ENCODE measurements at places on chromosomes 4 and X.

DNA sequence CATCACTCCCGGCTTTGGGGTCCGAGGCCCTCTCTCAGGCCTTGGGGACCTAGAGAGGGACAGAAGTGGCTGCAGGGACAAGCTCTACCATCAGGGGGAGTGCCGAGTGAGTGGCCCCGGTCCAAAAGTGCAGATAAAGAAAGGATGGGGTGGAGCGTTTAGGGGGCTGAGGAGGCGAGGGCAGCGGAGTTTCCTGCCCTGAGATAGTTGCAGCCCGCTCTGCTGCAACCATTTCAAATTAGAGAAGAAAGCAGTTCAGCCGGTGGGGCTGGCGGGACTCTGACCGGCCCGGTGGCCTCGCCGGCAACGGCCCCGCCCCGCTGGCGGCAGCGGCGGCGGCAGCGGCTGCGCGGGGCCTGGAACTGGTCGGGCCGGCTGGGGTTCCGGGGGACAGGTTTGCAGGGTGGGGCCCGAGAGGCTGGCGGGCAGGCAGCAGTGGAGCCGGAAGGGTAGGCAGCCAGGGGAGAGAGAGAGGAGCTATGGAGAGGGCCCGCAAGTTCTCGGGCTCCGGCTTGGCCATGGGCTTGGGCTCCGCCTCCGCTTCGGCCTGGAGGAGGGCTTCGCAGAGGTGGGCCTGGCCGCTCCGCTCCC lies 7.6 kb downstream of the DLG3 start:
- peak; percentile 36 for DNase-seq

- DNase-seq: peak; percentile 84
Observed at GRCh38 chr4:80266253-80266901, at the start of gene FGF5. Gene FGF5 (plus strand): TSS chr4:80266664. CDS start chr4:80266825, 161 bp downstream.

DNA sequence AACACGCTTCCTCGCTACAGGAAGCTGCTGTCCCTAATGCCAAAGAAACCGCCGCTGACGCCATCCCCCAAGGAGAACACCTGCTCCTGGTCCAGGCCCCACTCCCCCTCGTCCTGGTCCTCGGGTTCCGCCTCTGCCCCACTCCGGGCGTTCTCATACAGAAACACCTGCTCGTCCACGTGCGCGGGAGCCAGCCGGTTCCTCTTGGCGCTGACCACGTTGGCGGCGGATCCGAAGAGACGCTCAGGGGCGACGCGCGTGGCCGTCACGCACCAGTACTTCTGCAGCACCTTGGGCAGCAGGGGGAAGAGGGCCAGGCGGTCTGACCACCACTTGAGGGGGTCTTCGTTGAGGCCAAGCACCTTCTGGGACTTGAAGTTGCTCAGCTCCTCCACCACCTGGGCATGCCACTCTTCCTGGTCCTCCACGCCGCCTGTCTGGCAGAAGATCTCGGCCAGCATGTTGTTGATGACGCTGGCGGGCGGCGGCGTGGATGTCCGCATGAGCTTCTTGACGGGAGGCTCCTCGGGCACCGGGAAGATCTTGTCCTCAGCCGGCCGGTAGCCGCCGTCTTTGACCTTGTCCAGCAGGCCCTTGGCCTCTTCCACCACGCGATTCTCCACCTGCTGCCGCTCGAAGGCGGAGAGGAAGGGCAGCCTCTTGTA lies 12.0 kb downstream of the DHRSX start:
- DNase-seq: no peak

GRCh38 chr4:8393593-8394038 lies 46.9 kb downstream of the ACOX3 start:
- no peak for DNase-seq

DNA sequence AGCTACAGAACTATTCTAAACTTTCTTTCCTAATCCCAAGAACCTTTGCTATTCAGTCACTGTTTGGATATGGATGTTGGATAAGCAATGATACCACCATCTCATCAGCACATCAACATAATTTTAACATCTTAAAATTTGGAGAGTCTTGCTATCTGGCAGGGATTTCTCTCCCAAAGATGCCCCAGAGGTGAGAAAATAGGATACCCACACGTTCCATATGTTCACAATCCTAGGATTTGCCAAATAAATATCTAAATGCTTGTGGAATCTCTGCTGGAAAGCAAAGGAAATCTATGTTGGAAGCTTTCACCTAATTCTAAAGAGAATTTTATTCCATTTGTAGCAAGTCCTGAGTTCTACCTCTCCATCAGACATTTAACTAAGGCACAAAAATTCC lies 24.4 kb downstream of the SOWAHB start:
- DNase-seq: no peak

DNA sequence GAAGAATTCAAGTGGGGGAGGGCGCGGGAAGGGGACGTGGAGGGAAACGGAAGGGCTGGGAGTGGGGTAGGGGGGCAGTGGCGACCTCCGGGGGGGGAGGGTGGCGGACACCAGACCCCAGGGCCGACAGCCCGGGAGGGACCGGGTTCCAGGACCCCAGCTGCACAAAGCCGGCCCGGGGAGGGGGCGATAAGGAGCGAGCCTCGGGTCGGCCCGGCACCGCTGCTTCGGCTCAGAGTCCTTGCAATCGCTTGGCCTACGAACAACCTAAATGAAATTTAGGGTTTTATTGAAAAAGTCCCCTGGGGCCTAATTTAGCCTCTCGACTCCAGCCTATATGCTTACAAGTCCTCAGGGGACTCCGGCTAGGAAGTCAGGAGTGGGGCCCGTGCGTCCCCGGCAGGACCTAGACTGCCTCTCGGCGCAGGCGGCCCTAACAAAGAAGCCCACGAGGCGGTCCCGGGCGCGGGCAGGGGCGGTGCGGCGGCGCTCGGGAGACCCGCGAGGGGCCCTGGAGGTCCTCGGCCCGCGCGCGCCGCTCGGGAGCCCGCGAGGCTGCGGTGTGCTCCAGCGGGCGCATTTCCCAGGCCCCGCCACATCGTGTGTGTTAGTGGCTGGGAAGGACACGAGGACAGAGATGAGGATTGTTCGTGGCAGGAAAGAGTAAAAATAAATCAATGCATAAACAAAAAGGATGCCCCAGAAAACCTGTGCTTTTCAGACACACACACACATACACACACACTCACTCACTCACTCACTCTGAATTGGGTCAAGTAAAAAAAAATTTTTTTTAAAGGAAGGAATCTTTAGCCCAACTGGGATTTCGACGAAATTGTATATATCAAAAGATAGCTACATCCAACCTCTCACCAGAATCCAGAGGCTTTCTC lies 70.0 kb downstream of the MGST2 start:
- DNase-seq: no peak

GRCh38 chr4:121968859-121969258 lies 17.0 kb upstream of the TRPC3 start:
- DNase-seq: no peak

- peak; percentile 70 for DNase-seq
Observed at GRCh38 chr4:84966382-84967242, at the start of gene WDFY3. Gene WDFY3 (minus strand): TSS chr4:84966690. CDS start chr4:84860591, 106,099 bp downstream.

GRCh38 chrX:104370089-104370488 lies 115.4 kb upstream of the ESX1 start:
- DNase-seq: no peak

- no peak for DNase-seq
Observed at GRCh38 chrX:142068365-142068764, 136.7 kb downstream of the MAGEC2 start.

DNA sequence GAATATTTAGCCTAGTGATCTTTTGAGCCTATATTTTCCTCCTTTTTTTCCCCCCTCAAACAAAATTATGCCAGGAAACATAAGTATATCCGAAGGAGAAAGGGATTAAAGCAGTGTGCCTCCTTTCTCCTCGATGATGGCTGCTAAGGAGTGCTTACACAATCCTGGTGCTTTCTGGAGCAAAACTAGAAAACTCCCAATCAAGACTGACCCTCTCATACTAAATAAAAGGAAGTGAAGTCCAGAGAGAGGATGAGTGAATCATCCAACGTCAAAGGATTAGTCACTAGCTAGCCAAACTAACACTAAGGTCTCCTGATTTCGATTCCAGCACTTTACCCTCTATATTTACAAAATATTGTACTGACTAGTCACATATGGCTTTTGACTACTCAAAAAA lies 146.8 kb downstream of the PPP3CA start:
- no peak for DNase-seq

GRCh38 chrX:71541210-71542022 lies 8.5 kb downstream of the OGT start:
- DNase-seq: no peak

- no peak for DNase-seq
Observed at GRCh38 chr4:96317891-96318290, 478.0 kb downstream of the PDHA2 start.

DNA sequence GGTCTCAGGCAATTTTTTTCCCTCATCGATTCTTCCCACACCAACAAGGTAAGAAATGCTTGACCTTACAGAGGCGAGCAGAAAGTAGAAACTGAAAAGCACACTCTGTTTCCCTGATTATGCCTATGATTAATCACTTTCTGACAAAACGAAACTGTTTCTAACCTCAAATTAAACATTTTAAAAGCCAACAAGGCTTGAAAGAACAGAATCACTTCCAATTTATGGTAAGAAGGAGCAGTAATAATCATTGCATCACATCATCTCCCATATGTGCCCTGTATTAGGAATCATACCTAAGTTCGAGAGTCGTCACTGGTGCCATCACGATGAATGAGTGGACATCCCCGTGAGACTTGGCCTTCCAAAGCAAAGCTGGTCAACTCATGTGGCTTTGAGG lies 12.5 kb upstream of the CXCL13 start:
- no peak for DNase-seq

DNA sequence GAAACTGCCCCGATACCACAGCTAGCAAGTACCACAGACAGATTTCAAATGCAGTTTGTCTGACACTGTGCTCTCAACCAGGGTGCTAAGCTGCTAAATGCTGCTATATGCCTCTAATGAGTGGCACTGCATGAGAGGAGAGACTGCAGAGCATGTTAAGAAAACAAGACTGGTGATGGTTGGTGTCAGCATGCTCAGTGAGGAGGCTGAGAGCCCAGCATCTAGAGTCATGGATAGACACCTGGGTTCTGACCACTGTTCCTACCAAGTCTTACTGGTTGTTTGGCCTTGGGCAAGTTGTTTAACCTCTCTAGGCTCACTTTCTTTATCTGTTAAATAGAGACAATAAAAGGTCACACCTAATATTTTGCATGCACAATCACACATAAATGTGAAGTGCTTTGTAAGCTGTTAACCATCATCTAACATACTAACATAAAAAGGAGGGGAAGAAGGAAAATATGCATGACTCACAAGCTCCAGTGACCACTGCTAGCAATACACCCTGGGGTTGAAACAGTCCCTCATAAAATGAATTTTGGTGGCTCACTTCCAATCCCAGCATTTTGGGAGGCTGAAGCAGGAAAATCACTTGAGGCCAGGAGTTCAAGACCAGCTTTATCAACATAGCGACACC lies 20.7 kb downstream of the HHIP start:
- no peak for DNase-seq

GRCh38 chr4:182382941-182383340 lies 139.7 kb downstream of the TENM3 start:
- DNase-seq: no peak

DNA sequence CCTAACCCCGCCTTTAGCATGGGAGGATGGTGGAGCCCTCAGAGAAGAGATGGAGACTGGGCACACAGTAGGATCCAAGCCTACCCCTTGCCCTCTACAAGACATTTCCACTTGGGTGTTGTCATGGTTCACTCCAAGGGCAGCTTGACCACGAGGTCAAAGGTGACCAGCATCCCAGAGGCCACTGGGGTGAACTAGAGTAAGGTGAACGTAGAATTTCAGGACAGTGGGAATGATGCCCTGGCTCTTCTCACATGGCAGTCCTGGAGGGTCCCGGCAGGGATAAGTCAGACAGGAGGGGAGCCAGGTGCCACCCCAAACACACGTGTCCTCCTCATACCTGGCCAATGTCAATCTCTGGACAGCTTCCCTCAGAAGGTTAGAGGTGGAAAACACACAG lies 274.2 kb upstream of the AGTR2 start:
- DNase-seq: no peak

GRCh38 chrX:13463608-13464007 lies 105.8 kb upstream of the EGFL6 start:
- DNase-seq: peak; percentile 66

- DNase-seq: no peak
Observed at GRCh38 chr4:119206178-119206577, 6.3 kb upstream of the USP53 start.

Measured in NCI-H2081 (cell line).